ENCODE measurements at places on chromosomes 6 and 20. TPM values are rescaled to one million over a fixed set of nuclear protein-coding genes. Genes with fewer than 3 reads are reported as not detected.

Gene STMND1
- total RNA-seq = not detected

Gene PRR18
- total RNA-seq = not detected

Gene MAK
- total RNA-seq = 0.15 TPM

Gene OR2H2
- total RNA-seq = not detected

Gene KCNS1
- 0.13 TPM for total RNA-seq

Gene EPPIN
- not detected for total RNA-seq

Gene KIF25
- total RNA-seq = not detected

Gene KCNQ5
- 4.7 TPM for total RNA-seq

Gene PTK6
- total RNA-seq = 2.1 TPM

Gene BEND6
- not detected for total RNA-seq

Gene MYLK2
- 0.45 TPM for total RNA-seq

Gene EHMT2
- total RNA-seq = 57.0 TPM

Data from activated CD4-positive, alpha-beta memory T cell treated with anti-CD3 and anti-CD28 coated beads, Interleukin-2, amount 10 ng/mL, durations not matched to agents 7 days and 5 days (primary cell).